Neuronal stem cell (in vitro differentiated cells): ENCODE measurements at places on chromosomes 7 and 10.
A peak's percentile ranks its signal among the peaks of the same experiment; 100 is the strongest.

- peak; percentile 27 for DNase-seq
These were observed 109.9 kb downstream of the ITGB8 start for GRCh38 chr7:20440472-20441105.

GRCh38 chr7:155285833-155286232 lies 11.8 kb upstream of the INSIG1 start:
- DNase-seq, result no peak

DNA sequence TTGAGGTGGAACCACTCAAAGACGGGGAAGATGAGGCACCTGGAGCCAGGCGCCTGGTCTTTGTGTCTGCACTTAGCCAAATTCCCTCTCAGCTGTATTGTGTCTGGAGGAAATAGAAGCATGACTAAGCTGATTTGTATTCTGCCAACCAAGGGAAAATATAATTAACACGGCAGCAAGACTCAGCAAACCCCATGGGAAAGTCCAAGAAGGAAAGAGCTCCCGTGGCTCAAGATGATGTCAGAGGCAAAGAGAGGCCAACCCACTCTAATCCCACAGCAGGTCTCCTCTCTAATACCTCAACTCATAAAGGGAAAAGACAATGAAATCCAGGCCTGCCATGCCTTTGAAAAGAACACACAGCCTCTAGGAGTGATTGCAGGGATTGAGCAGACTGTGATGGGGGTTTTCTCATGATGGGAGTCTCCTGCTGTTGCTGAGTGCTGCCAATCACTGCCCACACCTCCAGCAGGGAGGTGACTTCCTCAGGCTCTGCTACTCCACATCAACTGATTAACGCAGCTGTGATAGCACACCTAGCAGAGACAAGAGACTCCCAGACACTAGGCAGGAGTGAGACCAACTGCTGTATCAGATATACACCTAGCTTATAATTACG lies 255.5 kb upstream of the C7orf33 start:
- peak; percentile 86 for DNase-seq

- DNase-seq, result no peak
These were observed 20.9 kb downstream of the NPS start for GRCh38 chr10:127570036-127570435.

DNA sequence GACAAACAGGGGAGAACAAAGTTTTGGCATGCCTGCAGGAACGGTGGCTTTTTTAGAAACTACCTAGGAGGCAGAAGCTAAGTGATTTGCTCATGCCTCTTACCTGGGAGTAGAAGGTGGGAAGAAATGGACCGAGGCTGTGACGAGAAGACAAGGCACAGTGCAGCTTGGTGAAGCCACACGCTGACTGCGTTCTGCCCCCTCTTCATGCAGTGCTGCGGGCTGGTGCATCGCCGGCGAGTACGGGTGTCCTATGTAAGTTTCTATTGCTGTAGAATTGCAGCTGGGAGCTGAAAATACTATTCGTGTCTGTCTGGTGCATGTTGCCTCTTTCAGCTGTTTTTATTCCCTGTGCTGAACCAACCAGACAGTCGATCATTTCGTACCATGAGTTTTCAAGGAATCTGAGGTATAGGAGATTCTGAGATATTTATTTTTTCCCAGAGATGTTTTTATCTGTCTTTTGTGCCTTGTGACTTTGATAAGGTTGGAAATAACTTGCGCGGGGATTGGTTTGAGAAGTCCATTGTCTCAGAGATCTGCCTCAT lies 120.9 kb downstream of the CACNB2 start:
- no peak for DNase-seq

GRCh38 chr10:64501807-64502206 lies 980.6 kb downstream of the REEP3 start:
- DNase-seq, result no peak

GRCh38 chr10:93224005-93224779 lies 150.5 kb downstream of the CYP26A1 start:
- no peak for DNase-seq

GRCh38 chr10:62244785-62245467 lies 23.7 kb downstream of the RTKN2 start:
- peak; percentile 36 for DNase-seq

- no peak for DNase-seq
These were observed 114.3 kb downstream of the TBXAS1 start for GRCh38 chr7:139943401-139943800.

- no peak for DNase-seq
These were observed 37.6 kb downstream of the C10orf105 start for GRCh38 chr10:71681977-71682376.

DNA sequence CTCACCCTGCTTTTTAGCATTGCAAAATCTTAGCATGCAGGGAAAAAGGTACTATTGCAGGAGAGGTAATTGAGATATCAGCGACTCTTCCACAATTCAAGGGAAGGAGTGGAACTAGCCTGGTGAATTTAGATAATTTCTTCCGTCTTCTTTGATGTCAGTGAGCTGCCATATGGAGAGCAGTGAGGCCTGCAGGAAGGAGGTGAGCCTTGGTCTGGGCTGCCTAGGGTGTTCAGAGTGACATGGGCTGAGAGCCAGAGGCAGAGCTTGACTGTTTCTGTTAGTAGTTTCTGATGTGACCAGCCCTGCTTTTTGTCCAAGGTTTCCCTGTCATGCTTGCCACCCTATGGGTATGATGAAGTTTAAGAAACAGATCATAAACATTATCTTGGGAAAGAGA lies 28.6 kb downstream of the KAT6B start:
- no peak for DNase-seq

GRCh38 chr7:42193471-42194129 lies 43.4 kb downstream of the GLI3 start:
- DNase-seq, result no peak

- DNase-seq, result no peak
These were observed 44.8 kb downstream of the CHST3 start for GRCh38 chr10:72009051-72009424.

GRCh38 chr10:110574420-110574819 lies 6.9 kb downstream of the SMC3 start:
- DNase-seq, result no peak

- DNase-seq, result peak; percentile 63
These were observed 2.2 kb downstream of the FGFR2 start for GRCh38 chr10:121595806-121596688.

DNA sequence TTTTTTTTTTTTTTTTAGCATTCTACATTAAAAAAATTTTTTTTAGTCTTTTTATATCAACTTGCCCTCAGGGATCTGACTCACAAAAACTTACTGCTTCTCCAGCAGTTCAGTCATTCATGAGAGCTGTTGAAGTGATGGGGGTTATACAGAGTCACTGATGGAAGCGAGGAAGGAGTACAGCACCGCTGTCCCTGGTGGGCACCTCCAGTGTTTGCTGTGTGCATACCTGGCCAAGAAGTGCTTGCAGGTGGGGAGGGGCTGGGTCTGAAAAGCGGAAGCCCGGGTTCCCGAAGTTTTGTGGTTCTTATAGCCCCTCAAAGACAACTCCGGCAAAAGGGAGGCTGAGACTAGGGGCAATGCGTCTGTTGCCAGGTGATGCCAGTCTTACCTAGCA lies 46.2 kb downstream of the MINDY4 start:
- no peak for DNase-seq

DNA sequence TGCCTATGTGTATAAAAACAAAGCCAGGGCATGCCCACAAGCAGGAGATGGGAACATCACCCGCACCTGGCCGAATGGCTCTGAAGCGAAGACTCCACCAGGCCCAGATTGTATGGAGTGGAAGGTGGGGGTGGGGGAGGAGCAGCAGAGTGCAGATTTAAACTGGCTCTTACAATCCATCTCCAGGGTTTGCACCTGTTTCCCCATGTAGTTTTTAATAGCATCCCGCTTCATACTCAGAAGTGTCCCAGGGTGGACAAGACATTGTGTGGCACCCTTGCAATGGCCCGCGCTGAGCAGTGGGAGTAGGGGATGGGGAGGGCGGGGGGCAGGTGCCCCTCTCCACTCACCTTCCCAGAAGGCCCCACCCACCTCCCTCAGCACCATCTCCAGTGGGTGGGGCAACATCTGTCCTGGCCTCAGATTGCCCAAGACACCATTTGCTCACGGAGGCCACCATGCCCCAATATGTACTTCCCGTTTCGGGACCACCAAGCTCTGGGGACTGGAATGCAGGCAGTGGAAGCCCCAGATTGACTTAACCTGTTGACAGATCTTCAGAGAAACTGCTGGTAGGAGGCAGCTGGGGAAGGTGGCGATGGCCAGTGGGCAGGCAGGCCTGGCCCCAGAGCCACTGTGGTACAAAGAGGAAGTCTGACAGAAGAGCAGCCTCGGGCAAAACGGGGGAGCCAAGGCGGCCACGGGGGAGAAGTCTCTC lies 23.0 kb downstream of the VSIR start:
- no peak for DNase-seq

- DNase-seq, result no peak
These were observed 95.0 kb downstream of the FAM53B start for GRCh38 chr10:124649214-124649613.

GRCh38 chr10:96919785-96920430 lies 87.8 kb downstream of the LCOR start:
- no peak for DNase-seq

GRCh38 chr7:100598425-100598824 lies 3.7 kb upstream of the PCOLCE start:
- no peak for DNase-seq

GRCh38 chr7:44045226-44046014 lies 918 bp downstream of the DBNL start:
- DNase-seq, result no peak

DNA sequence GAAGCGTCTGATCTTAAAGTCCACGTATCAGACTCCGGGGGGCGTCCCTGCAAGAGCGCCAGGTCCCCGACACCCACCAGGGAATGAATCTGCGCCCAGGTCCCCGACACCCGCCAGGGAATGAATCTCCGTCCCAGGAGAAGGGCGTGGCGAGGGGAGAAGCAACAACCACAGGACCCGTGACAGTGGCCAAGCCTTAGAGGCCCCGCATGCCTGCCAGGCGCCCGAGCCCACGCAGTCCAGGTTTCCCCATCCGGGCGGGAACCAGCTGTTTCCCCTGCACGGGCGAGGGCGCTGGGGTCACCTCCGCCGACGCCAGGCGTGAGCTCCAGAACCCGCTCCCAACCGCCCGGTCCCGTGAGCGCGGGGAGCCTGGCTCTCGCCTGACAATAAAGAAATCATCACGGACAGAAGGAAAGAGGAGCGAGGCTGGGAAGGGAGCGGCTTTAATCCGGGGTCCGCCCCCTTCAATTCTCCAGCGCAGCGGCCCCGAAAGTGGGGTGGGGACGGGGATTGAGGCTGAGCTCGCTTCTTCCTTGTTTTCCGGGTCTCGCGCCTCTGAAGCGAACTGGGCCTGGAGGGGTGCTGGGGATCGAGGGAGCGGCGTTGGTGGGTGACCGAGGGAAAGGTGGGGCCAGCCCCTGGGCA lies 29.0 kb upstream of the BMS1 start:
- DNase-seq, result peak; percentile 5

DNA sequence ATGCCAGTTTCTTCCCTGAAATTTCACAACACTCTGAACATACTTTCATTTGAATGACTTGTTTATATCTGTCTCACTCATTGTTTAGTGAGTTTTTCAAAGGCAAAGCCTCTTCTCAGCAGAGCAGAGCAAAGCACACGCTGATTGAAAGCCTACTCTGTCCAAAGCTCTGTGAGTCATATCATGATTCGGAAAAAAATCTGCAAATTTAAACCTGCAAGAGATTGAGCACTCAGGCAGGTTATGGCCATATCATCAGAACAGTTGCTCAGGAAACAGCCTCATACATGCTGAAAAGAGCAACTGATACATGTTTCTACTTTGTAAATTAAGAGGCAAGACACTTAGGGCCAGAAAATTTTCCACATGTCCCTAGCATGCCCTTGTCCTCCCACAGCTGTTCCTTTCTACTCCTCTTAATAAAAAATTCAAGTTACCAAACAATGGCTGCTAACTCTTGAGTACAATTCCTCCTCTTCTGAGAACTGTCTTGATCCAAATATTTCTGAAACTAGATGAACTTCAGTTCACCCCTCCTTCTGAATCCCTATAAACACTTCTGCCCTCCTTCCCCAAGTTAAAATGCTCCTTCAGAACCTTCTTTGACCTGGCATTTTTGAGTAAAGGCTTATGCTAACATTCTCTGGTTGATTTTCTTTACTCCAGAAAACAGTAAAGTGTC lies 140.6 kb upstream of the HPS1 start:
- DNase-seq, result no peak

- DNase-seq, result no peak
These were observed 149.6 kb downstream of the BUB3 start for GRCh38 chr10:123303581-123304337.

- no peak for DNase-seq
These were observed 15.6 kb downstream of the GRK5 start for GRCh38 chr10:119222966-119223386.

GRCh38 chr7:13181216-13181615 lies 493.8 kb downstream of the ARL4A start:
- peak; percentile 24 for DNase-seq

GRCh38 chr7:98324782-98325181 lies 43.3 kb downstream of the BRI3 start:
- no peak for DNase-seq

DNA sequence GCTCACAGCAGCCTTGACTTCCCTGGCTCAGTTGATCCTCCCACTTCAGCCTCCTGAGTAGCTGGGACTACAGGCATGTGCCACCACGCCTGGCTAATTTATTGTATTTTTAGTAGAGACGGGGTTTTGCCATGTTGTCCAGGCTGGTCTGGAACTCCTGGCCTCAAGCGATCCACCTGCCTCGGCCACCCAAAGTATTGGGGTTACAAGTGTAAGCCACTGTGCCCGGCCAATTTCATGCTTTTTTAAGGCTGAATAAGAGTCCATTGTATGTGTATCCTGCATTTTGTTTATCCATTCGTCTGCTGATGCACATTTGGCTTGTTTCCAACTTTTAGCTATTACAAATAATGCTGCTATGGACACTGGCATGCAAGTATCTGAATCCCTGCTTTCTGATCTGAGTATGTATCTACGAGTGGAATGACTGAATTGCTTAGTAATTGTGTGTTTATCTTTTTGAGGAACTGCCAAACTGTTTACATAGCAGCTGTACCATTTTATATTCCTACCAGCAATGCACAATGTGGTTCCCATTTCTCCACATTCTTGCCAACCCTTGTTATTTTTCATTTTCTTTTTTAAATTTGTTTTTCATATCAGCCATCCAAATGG lies 37.3 kb upstream of the TPST1 start:
- DNase-seq, result no peak

DNA sequence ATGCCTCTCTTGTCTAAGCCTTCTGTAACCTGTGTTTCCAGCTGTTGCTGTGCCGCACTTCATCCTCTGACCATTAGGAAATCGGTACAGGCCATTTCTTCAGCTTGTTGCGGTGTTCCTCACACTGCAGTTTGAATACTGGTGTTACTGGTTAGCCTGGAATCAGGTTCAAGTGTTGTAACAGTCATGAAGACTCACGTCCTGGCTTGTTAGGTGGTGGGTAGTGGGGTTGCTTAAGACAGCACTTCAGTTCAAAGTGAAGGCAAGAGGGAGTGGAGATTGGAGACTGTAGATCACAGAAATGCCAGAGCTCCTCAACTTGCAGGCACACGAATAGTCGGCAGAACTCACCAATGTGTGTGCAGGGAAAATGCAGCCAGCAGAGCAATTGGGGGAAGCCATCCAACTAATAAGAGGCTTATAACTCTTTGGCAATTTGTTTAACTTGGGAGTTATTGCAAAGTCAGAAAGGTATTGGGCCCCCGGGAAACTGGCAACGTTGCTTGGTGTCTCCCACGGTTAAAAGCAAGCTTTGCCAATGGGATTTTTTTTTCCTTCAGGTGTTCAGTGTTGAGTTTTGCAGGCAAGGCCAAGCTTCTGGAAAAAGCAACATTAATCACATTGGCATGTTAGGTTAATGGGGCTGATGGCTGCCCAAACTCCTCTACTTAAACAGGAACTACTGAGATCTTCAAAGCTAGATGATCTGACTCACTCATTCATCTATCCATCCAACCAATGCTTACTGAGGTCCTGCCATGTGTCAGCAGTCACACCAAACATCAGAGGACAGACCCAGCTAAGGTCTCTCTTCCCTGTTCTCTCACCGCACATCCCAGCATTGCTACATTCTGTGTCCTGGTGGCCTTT lies 380.9 kb downstream of the GATA3 start:
- DNase-seq, result no peak
